Stimulated activated CD4-positive, alpha-beta T cell treated with anti-CD3 and anti-CD28 coated beads, Interleukin-2, amount 100 ng/mL, for 48 hours (primary cell): ENCODE measurements at places on chromosomes 6 and 20.

DNA sequence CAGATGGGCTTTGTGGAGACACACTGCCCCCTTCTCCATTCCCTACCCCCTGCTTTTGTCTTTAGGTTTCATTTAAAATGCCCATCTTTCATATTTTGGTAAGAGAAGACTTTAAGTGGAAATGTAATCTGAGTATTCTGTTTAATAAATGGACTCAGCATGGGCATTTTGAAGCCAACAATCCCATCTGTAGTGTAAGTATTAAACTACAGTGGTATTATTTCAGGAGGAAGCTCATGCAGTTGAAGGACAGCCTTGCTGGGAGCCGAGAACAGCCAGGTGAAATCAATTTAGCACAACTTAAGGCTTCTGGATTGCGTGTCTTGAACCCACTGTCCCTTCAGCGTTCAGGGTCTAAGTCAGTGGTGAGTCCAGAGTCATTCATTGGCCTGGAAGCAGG lies 63.5 kb downstream of the AKAP12 start:
- DNase-seq: no peak

- no peak for DNase-seq
These were observed 633 bp downstream of the RPRD1B start for GRCh38 chr20:38034108-38034649.

DNA sequence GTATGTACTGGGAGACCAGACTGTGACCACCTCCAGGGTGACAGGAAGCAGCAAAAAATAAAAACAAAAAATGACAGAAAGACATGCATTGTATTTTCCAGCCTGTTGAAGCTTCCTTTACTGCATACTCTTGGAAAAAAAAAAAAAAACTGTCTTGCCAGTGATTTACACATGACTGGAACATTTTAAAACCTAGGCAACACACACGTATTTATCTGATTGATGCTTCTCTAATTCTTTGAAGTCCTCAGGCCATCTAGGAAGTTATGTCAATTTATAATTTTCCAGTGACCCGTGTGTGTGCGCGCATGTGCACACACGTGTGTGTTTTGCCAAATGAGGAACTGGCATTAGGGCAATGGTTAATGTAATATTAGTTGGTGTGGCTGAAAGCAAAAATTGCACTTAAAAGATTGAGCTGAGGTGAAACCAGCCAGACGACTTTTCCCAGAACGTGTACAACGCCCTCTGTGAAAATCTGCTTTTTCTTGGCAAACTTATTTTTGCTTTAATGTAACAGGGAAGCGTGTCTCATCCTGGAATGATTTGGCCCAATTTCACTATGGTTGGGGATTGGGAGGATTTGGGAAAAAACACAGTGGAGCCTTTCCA lies 315.2 kb downstream of the TFAP2A start:
- DNase-seq: no peak

- DNase-seq: no peak
These were observed 75.4 kb upstream of the ZNF217 start for GRCh38 chr20:53668992-53669391.

- no peak for DNase-seq
These were observed 38.5 kb downstream of the EYA2 start for GRCh38 chr20:46933150-46933549.

- no peak for DNase-seq
These were observed 44.0 kb upstream of the BTN3A2 start for GRCh38 chr6:26321005-26321404.

- no peak for DNase-seq
These were observed 105.7 kb downstream of the RNASET2 start for GRCh38 chr6:166850677-166851076.

GRCh38 chr6:112603726-112604125 lies 256.6 kb downstream of the RFPL4B start:
- no peak for DNase-seq

DNA sequence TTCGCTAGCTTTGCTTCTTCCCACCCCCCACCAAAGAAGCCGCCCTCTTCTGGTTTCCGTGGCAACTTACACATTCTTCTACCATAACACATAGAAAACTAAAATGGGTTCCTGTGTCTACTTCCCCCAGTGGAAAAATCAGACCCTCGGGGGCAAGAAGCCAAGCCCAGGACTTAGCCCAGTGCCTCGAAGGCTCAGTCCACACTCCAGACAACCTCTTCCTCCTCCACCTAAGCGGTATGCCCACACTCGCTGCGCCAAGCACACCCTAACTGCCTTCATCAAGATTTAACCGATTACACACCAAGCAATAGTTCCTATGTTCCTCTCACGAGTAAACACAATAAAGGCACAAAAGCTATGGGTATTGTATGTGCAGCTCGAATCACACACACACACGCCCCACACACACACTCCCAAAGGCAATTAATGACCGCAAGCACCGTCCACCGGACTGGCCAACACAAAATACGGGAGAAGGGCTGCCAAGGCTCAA lies 537 bp downstream of the PPIL4 start:
- peak; percentile 32 for DNase-seq
